ENCODE measurements at places on chromosomes 13 and 19. TPM values are rescaled to one million over a fixed set of nuclear protein-coding genes. Genes with fewer than 3 reads are reported as not detected.
A peak's percentile ranks its signal among the peaks of the same experiment; 100 is the strongest.

The ZNF865 gene
- total RNA-seq = 8.6 TPM

The UPF3A gene
- total RNA-seq = 35.8 TPM

The TMC4 gene
- total RNA-seq = 6.2 TPM

The FFAR3 gene
- not detected for total RNA-seq

The GATAD2A gene
- 63.4 TPM for total RNA-seq

The LAIR1 gene
- 0.15 TPM for total RNA-seq

The CEACAM6 gene
- total RNA-seq = not detected

The ADGRE1 gene
- total RNA-seq = 0.30 TPM

DNA sequence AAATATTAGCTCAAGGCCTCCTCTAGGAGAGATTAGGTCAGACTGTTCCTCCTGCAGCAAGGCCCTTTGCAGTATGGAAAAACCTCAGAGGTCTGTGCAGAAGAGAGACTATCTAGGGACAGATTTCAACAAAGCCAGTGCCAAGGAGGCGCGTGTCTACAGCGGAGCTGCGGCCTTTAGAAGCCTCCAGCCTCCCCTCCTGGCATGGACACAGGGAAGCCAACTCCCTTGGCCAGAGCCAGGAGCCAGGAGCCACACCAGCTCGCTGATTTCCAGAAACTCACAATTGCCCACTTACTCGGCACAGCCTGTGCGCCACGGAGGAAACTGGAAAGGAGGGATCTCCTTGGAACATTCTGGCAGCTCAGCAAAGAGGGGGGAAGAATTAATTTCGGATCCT is 63.4 kb downstream of the INSR start:
- no peak overlapping the region for H3K27ac ChIP-seq
- no peaks in the 10 kb centered on the region for H3K4me1 ChIP-seq
- no peaks in the 10 kb centered on the region for H3K36me3 ChIP-seq
- no peaks in the 10 kb centered on the region for H3K27me3 ChIP-seq
- no peak for DNase-seq

GRCh38 chr13:67106502-67107057 is 123.6 kb downstream of the PCDH9 start:
- no peaks in the 10 kb centered on the region for H3K36me3 ChIP-seq
- DNase-seq = no peak
- H3K27me3 ChIP-seq = no peaks in the 10 kb centered on the region
- H3K27ac ChIP-seq = no peak overlapping the region
- no peak overlapping the region for H3K4me3 ChIP-seq

DNA sequence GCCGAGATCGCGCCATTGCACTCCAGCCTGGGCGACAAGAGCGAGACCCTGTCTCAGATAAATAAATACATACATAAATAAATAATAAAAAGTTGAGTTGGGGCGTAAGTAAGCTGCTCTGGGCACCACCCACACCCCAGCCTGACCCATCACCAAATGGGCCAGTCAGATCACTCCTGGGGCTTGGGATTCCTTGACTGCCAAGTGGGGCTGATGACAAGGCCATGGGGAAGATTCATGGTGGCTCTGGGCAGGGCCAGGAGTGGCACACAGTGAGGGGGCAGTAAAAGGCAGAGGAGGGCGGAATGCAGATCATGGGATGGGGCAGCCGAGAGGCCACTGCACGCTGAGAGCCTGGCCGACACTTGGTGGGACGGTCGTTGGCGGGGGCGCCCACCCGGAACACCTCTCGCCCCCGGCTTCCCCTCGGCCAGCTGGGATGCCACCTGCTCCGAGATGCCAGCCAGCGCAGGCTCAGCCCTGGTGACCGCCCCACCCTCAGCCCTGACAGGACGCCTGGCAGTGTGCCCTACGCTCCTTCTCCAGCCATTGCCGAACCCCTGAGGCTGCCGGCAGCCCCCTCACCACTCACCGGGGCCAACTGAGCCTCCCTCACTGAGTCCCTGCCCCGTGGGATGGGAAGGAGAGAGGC is 10.9 kb downstream of the ZNF653 start:
- H3K27me3 ChIP-seq = no peaks in the 10 kb centered on the region
- H3K36me3 ChIP-seq = no peaks in the 10 kb centered on the region
- DNase-seq = no peak
- no peak overlapping the region for H3K4me3 ChIP-seq

- no peak for DNase-seq
- no peak overlapping the region for H3K4me3 ChIP-seq
- H3K27me3 ChIP-seq = no peaks in the 10 kb centered on the region
- no peaks in the 10 kb centered on the region for H3K4me1 ChIP-seq
These were observed 20.7 kb downstream of the IZUMO4 start for GRCh38 chr19:2117215-2117960.

- no peak overlapping the region for H3K27ac ChIP-seq
- no peak overlapping the region for H3K4me3 ChIP-seq
- no peaks in the 10 kb centered on the region for H3K36me3 ChIP-seq
These were observed 489.6 kb downstream of the KLF5 start for GRCh38 chr13:73548449-73548848.

GRCh38 chr13:35238274-35238673 is 238.2 kb downstream of the MAB21L1 start:
- no peak overlapping the region for H3K4me3 ChIP-seq
- H3K4me1 ChIP-seq = no peaks in the 10 kb centered on the region
- DNase-seq = no peak
- no peaks in the 10 kb centered on the region for H3K27me3 ChIP-seq
- no peaks in the 10 kb centered on the region for H3K36me3 ChIP-seq

GRCh38 chr19:10695401-10696398 is 5.5 kb upstream of the QTRT1 start:
- H3K4me3 ChIP-seq = no peak overlapping the region
- DNase-seq = peak; percentile 98
- H3K36me3 ChIP-seq = peaks cover 7% of the 10 kb centered on the region
- no peaks in the 10 kb centered on the region for H3K27me3 ChIP-seq

DNA sequence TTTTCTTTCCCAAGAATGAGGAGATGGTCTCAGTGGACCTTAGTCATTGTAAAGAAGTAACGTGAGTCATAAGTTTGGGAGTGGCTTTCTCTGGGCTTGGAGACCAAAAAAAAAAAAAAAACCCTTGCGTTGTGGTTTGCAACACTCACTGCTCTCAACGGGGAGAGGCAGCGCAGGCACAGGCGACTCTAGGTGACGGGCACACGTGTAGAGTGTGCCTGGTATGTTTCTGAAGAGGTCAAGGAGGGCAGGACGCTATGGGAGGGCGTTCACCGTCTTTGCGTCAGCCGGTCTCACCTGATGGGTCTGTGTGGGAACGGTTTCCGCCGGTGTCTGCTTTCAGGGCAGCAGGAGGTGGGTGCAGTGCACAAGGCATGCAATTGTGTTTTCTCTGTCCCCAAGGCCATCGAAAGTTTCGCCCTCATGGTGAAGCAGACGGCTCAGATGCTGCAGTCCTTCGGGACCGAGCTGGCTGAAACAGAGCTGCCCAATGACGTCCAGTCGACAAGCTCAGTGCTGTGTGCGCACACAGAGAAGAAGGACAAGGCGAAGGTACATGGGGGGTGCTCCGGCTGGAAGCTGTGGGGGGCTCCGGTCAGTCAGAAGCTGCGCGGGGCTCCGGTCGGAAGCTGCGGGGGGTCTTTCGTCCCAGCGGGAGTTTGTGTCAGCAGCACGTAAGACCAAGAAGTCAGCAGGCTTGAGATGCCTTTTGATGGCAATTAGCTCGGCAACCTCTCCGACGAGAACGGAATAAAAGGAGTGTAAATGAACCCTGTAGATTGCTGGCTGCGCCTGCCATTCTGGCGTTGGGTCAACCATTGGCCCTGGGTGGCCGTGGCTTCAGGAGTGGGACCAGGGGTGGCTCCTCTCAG is 40.8 kb upstream of the F7 start:
- H3K4me3 ChIP-seq = no peak overlapping the region
- no peak for DNase-seq
- no peak overlapping the region for H3K27ac ChIP-seq
- no peaks in the 10 kb centered on the region for H3K27me3 ChIP-seq
- H3K4me1 ChIP-seq = no peaks in the 10 kb centered on the region

- peak overlapping the region; percentile 90 for H3K27ac ChIP-seq
- DNase-seq = peak; percentile 81
- H3K4me3 ChIP-seq = peak overlapping the region; percentile 28
- H3K27me3 ChIP-seq = no peaks in the 10 kb centered on the region
- no peaks in the 10 kb centered on the region for H3K36me3 ChIP-seq
- peaks cover 66% of the 10 kb centered on the region for H3K4me1 ChIP-seq
These were observed 77.6 kb downstream of the KDM4B start for GRCh38 chr19:5046339-5047039.

- no peak overlapping the region for H3K27ac ChIP-seq
- peaks cover 7% of the 10 kb centered on the region for H3K4me1 ChIP-seq
- H3K4me3 ChIP-seq = no peak overlapping the region
- no peak for DNase-seq
These were observed 16.1 kb upstream of the TLE2 start for GRCh38 chr19:3045191-3045590.

DNA sequence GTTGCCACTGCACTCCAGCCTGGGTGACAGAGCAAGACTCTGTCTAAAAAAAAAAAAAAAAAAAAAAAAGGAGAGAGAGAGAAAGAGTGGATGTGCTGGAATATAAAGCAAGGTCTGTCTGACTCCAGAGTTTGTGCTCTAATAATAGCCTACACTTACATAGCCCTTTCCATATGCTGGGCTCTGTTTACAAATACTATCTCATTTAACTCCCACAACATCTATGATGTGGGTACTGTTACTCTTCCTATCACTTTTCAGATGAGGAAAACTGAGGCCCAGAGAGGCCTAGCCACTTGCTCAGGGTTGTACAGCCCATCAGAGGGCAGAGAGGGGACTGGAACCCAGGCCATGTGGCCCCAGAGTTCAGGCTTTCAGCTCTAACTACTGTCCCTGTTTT is 15.9 kb upstream of the PAK4 start:
- DNase-seq = no peak
- H3K27me3 ChIP-seq = no peaks in the 10 kb centered on the region
- H3K4me3 ChIP-seq = no peak overlapping the region
- H3K4me1 ChIP-seq = no peaks in the 10 kb centered on the region

GRCh38 chr19:5590151-5590864 is 22.6 kb upstream of the TINCR start:
- no peak overlapping the region for H3K27ac ChIP-seq
- DNase-seq = no peak
- H3K27me3 ChIP-seq = no peaks in the 10 kb centered on the region

GRCh38 chr19:45591004-45591637 is 6.5 kb upstream of the OPA3 start:
- no peaks in the 10 kb centered on the region for H3K36me3 ChIP-seq
- peaks cover 4% of the 10 kb centered on the region for H3K4me1 ChIP-seq
- no peak overlapping the region for H3K4me3 ChIP-seq
- no peaks in the 10 kb centered on the region for H3K27me3 ChIP-seq
- H3K27ac ChIP-seq = no peak overlapping the region

- no peaks in the 10 kb centered on the region for H3K4me1 ChIP-seq
- no peak for DNase-seq
- no peak overlapping the region for H3K27ac ChIP-seq
- no peaks in the 10 kb centered on the region for H3K27me3 ChIP-seq
- H3K36me3 ChIP-seq = no peaks in the 10 kb centered on the region
These were observed 213.7 kb downstream of the B3GLCT start for GRCh38 chr13:31413516-31413915.

- no peak overlapping the region for H3K27ac ChIP-seq
- peak overlapping the region; percentile 90 for H3K4me3 ChIP-seq
- no peak for DNase-seq
- H3K4me1 ChIP-seq = peaks cover 26% of the 10 kb centered on the region
These were observed 796 bp downstream of the GRWD1 start for GRCh38 chr19:48446579-48446978.

- no peak for DNase-seq
- H3K27me3 ChIP-seq = no peaks in the 10 kb centered on the region
- no peak overlapping the region for H3K27ac ChIP-seq
- no peak overlapping the region for H3K4me3 ChIP-seq
- no peaks in the 10 kb centered on the region for H3K36me3 ChIP-seq
These were observed 383.7 kb downstream of the DIAPH3 start for GRCh38 chr13:59780058-59780457.

- no peak overlapping the region for H3K4me3 ChIP-seq
- H3K4me1 ChIP-seq = no peaks in the 10 kb centered on the region
- H3K27ac ChIP-seq = no peak overlapping the region
- DNase-seq = no peak
- no peaks in the 10 kb centered on the region for H3K27me3 ChIP-seq
These were observed 45.5 kb downstream of the SAE1 start for GRCh38 chr19:47176071-47176626.

DNA sequence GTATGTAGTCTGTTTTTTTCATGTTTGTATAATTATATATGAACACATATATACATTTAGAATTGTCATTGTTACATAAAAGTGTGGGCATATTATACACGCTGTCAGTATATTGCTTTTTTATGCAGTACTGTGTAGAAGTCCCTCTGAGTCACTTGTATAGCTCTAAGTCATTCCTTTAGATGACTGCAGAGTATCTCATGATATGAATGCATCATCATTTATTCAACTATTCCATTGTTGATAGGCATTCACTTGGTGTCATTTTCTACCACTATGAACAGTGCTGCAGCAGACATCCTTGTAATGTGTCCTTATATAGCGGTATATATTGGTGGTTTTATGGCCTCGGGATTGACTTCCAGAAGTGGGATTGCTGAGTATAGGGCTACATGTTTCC is 15.3 kb downstream of the RFXAP start:
- no peak overlapping the region for H3K27ac ChIP-seq
- DNase-seq = no peak
- no peak overlapping the region for H3K4me3 ChIP-seq
- H3K4me1 ChIP-seq = no peaks in the 10 kb centered on the region

DNA sequence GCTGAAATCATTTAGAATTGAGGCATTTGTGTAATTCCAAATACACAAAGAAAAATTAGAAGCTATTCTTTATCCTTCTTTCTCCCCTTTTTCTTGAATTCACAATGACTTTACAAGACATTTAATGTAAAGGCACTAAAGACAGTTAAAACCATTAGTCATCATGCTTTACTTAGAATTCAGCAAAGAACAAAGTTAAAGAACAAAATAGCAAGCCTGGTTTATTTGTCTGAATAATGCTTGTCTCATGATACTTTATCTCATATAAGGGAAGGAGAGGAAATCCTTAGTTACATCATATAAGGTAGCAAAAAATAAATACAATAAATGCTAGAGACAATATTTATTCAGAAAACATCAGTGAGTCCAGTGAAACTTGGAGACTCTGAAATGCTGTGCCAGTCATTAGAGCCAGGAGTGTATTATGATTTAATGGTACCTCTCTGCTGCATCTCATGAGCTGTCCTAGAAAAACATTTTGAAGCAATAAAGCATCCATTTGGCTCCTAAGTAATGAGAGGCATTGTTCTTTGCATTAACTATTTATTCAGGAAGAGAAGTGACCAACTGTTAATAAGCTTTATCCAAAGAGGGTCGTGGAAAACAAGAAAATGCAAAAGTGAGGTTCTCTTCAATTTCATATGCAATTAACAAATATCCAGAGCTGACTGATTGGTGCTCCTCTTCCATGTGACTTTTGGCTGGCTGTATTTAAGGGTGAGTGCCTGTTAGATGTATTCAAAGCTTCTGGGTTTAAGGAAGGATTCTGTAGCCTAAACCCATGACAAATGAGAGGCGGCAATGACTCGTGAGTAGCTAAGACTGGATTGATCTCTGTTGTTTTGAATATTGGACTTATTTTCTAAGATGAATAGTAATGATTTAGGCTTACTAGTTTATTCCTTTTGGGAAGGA is 105.0 kb downstream of the DGKH start:
- no peak overlapping the region for H3K27ac ChIP-seq
- H3K36me3 ChIP-seq = no peaks in the 10 kb centered on the region
- H3K4me3 ChIP-seq = no peak overlapping the region
- H3K27me3 ChIP-seq = no peaks in the 10 kb centered on the region

- no peaks in the 10 kb centered on the region for H3K27me3 ChIP-seq
- H3K27ac ChIP-seq = no peak overlapping the region
- DNase-seq = no peak
- peaks cover 60% of the 10 kb centered on the region for H3K4me1 ChIP-seq
- H3K36me3 ChIP-seq = no peaks in the 10 kb centered on the region
These were observed 4.0 kb downstream of the BRD4 start for GRCh38 chr19:15328312-15328711.
